Iris pigment epithelial cell (primary cell): ENCODE measurements at places on chromosomes 5 and 9.
A peak's percentile ranks its signal among the peaks of the same experiment; 100 is the strongest.

- DNase-seq = no peak
These were observed 25.5 kb downstream of the PITX1 start for GRCh38 chr5:135008556-135008955.

DNA sequence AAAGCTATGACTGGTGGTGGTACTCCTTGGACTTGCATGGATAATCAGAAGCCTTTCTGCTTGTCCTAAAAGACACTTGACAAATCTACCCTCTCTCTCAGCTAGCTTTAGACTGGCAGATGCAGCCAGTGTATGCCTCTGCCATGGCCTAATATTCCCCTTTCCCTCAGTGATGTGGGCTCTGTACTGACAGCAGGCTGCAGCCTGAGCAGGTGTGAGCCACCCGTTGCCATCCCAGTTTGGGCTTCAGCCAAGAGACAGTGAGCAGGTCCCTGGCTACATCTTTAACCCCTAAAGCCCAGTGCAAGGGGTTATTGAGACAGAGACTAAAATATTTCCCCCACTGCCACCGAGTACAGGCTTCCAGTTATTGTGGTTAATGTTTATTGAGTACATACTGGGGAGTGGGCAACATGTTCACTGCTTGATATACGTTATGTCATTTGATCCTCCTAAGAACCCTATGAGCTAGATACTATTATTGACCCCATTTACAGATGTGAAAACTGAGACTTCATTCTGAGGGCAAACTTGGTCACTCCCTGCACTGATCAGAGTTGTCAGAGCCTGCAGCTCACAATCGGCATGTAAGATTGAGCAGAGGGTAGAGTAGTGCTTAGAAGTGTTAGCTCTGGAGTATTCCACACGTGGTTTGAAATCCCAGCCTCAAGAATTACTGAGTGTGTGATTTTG lies 254.2 kb downstream of the ARHGAP26 start:
- DNase-seq = no peak

DNA sequence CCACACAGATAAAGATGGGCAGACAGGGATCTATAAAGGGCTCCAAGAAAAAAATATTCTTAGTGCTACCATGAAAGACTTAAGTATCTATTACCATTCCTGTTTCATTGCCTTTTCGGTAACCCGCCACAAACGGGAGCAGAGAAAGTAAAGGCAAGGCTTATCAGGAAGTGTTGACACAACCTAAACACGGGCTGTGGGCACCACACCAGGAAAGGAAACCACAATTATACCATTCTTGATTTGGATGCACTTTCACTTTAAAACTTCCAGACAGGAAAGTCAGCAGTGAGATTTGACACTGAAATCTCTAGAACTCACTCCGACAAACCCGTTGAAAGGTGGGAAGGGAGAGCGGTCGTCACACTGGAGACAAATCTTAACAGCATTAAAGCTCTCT lies 6.5 kb downstream of the TLE1 start:
- DNase-seq = peak; percentile 68

- no peak for DNase-seq
These were observed 27.7 kb upstream of the CTSL start for GRCh38 chr9:87698069-87698809.

DNA sequence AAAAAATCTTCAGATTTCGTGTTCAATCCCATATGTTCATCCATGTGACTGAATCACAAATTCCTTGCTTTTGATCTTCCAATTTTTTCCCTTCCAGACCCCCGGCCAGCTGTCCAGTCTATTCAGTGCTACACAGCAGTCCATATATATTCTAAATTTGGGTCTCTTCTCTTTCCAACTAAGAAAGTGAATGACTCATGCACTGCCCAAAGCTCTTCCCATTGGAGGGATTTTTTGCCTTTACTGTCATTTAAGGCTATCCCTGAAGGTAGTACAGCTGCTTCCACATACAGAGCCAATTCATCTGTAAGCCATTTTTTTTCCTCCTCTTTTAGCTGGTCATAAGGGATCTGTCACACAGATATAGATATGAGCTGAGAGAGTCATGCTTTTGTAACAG lies 478.3 kb downstream of the DMRT2 start:
- DNase-seq = no peak

DNA sequence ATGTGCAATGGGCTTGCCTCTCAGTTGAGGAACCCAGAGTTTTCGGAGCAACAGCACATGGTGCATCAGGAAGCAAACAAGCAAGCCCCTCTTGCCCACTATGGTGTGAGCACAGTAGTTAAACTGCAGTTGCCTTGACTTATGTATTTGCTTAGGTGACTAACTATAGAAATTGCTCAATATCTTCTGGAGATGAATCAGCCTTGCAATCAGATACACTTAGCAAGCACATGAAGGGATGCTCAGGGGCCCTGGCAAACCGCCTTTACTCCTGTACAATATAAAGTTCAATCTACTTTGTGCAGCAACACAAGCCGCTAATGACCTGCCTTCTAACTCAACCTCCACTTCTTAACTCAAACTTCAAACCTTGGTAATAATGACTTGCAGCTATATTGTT lies 581.7 kb upstream of the RIOK2 start:
- DNase-seq = peak; percentile 93

DNA sequence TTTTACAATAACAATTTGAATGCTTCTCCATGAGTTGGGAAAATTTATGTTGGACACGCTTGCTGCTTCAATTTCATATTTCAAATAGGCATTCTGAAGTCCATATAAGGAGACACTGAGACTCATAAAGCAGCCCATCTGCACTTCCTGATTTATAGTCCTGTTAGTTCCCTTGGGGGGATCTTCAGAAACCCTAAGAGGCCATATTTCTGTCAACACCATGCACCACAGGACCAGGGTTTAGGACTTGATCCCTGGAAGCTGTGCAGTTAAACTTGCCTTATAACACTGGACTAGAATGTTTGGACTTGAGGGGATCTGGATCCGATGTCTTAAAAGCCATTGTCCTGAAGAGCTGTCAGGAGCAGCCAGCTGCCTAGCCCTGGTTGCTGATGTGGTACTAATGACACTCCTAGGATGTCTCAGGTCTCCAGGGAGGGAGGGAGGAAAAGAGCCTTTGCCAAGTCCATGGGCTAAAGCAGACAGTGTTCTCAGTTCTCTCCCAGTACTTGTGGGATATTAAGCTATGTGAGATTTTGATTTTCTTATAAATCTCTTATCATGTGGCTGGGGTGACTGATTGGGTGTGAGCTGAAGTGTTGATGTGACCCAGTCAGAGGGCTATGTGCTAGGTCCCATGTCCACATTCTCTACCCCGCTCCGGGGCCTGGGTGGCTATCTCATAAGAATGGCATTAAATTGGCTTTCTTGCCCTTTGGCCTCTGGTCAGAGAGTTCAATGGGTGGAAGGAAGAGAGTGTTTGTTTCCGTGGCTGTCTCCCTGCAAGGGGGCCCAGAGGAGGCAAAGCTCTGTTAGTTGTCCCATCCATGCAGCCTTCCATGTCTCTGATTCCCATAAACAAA lies 399.8 kb downstream of the OSTF1 start:
- no peak for DNase-seq

GRCh38 chr9:93071464-93071863 lies 13.0 kb downstream of the SUSD3 start:
- peak; percentile 28 for DNase-seq

DNA sequence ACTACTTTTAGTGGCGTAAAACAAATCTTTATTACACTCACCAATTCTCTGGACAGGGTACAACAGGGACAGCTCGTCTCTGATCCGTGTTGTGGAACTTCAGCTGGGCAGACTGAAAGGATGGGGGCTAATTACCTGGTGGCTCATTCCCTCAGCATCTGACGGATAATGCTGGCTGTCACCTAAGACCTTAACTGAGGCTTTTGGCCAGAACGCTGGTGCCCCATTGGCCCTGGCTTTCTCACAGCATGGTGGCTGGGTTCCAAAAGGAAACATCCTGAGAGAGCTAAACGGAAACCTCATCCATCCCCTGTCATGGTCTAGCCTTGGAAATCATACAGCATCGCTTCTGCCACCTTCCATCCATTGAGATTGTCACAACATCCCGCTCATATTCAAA lies 62.9 kb downstream of the RAI14 start:
- no peak for DNase-seq

DNA sequence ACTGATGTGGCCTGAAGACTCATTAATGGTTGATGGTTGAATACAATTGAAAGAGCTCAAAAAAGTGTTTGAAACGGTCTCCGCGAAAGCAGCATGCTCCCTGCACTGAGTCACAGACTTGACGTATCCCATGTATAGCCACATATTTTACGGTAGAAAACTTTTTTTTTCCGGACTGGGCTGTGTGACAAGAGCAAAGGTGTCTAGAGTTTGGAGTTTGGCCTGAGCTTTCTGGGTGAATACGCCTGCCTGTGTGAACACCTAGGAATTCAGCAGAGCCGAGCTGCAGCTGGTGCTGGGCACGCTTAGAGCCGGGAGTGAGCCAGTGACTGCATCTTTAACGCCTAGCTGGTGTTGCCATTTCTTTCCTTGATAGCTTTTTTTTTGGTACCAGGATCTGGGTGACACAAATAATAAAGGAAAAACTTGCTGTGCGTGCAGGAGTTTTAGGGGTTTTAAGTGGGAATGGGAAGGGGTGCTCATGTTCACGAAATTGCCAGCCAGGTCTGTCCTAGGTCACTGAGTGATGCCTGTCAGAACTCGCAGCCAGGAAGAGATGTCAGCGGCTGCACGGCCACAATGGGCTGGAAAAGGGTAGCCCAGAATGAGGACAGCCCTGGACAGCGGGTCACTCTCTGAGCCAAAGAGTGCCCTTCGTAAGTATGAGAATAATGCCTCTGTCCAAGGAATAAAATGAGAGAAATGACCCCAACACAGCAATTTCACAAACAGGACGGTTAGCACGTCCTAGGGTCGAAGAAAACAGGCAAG lies 51.7 kb downstream of the PSMB7 start:
- DNase-seq = no peak

- DNase-seq = no peak
These were observed 13.5 kb upstream of the DRD1 start for GRCh38 chr5:175457466-175457865.
